Stimulated activated naive B cell treated with anti-CD40 and anti-IgM and Interleukin-4, amounts not matched to agents 10 μg/mL and 1 μg/mL and 100 μg/mL, for 72 hours (primary cell): ENCODE measurements at places on chromosomes 7 and 10.
A peak's percentile ranks its signal among the peaks of the same experiment; 100 is the strongest.

DNA sequence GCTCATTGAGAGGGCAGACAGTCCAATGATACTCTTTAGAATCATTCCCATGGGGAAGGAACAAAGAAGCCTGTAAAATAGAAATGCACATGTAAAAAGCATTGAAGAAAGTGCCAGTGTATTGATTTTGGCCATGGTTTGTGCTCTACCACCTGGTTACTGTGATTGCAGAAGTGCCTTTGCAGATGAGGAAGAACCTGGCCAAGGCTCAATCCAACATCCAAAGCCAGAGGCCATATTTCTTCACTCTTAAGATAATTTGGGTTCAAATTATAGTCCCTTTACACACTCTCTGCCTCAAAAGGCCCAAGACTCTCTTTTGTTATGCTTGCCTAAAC lies 122.1 kb downstream of the EGFR start:
- DNase-seq = no peak

DNA sequence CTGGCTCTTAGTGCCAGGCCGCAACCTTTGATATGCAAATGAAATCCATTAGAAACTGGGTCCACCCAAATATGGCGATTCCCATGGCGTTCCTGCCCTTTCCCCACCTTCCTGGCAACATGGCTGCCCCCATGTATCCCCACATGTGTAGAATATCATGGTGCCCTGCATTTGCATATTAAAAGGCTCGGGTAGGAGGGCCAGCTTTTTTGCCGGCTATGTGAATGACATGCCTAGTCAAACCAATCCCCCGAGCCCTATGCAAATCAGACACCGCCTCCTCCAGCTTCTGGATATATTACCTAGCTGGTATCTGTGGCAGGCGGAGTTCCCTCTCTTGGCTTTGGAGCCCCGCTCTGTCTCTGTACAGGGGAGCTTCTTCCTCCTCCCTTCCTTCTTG lies 18.3 kb downstream of the MMS19 start:
- DNase-seq = no peak

GRCh38 chr7:20222219-20222828 lies 5.1 kb upstream of the MACC1 start:
- DNase-seq = no peak

DNA sequence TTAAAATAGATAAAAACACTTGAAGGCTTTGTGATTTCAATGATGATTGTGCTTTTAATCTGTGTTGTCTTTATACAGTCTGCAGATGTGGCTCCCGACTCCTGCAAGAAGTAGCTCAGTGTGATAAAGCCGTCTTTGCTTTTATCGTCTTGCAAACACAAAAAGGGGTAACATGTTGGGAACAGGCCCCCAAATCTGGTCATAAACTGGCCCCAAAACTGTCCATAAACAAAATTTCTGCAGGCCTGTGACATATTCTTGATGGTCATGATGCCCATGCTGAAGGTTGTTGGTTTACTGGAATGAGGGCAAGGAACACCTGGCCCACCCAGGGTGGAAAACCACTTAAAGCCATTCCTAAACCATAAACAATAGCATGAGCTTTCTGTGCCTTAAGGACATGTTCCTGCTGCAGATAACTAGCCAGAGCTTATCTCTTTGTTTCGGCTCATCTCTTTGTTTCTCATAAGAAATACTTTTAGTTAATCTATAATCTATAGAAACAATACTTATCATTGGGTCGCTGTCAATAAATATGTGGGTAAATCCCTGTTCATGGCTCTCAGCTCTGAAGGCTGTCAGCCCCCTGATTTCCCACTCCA lies 14.8 kb upstream of the ZNF485 start:
- DNase-seq = no peak

DNA sequence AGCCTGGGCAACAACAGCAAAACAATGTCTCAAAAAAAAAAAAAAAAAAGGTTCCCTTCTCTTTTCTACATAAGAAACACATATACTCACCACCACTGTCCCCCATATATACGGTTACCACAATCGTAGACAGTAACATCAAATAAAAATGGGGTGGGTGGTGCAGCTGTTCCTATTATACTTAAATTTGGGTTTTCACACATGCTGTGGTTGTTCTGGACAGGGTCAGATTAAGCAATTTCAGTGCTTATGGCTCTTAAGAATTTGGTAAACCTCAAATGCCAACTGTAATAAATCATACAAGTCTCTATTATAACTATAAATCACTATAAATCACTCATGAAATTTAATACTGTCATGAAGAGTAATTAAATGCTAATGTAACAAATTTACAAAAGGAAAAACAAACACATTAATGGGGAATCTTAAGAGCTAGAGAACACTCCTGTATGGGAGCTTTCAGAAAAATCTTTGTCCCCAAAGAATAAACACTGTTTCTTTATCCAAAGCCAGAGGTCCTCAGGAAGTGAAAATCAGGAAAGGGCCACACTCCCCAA lies 143.6 kb downstream of the GLI3 start:
- no peak for DNase-seq

DNA sequence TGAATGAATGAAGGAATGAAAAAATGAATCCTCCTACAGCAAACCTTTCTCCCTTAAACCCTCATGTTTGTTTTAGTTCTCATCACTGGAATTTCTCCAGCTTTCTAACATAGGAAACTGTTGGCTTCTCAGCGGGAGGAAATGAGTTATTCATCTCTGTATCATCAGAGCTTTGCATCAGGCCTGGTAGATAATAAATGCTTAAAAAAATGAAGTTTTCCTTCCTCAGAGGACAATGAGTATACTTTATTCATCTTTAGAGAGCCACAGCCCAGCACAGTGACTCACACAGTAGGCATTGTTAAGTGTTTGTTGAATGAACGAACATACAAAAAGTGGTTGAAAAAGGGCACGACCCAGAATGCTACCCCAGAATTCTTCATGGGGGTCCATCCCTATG lies 62.6 kb downstream of the COL13A1 start:
- no peak for DNase-seq

- peak; percentile 3 for DNase-seq
These were observed 350.2 kb downstream of the GATA3 start for GRCh38 chr10:8404721-8405120.

DNA sequence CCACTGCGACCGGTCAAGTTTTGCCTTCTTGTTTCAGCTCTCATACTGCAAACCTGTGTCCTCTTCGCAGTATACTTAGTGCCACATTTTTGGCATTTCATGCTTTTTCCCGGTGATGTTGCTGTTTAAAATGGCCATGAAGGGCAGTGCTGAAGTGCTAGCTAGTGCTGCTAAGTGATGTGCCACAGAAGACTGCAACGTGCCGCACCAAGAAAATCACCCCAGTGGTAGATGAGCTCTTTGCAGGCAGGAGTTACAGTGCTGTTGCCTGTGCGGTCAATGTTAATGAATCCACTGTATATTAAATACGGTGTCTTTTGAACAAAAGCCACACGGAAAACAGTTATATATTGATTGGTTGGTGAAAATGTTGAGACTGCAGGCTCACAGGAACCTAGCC lies 120.3 kb downstream of the ANLN start:
- DNase-seq = no peak

DNA sequence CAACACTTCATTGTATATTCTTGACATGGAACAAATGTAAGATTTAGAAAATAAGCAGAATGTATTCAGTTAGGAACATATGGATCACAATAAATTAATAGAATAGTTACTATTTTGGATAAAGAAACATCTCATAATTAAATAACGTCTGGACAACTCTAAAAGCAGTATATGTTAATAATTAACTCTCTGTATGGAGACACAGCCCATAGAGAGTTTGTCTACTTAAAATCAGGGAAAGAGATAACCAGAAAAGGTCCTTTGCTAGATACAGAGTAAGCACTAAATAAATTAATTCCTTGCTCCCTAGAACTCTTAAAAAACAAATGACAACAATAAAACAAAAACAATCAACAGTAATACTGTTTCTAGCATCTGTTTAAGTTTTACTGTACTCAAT lies 184.4 kb upstream of the THSD7A start:
- no peak for DNase-seq

GRCh38 chr7:105015390-105015965 lies 1.5 kb downstream of the KMT2E start:
- DNase-seq = no peak

DNA sequence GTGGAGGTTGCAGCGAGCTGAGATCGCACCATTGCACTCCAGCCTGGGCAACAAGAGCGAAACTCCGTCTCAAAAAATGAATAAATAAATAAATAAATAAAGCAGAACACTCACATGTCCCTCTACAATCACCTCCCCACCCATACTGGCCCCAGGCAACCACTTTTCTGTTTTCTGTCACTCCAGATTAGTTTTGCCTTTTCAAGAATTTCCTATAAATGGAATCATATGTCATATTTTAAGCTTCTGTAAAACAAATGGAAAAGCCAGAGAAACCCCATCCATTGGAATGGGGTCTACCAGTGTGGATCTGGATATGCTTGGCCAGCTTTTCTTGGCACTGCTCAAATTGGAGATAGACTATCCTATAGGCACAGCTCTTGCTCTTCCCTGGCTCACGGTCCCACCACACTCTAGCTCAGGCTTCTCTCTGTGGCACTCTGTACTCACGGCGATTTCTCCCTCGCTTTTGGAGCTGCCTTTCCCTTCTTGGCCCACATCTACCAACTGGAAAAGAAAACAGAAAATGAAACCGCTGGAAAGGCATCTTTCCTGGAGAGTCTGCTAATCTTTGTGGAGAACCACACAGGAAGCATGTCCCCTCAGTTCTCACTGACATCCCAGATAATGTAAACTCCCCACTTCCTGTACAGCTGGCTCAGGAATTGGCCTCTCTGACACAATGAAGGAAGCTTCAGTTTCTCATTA lies 210.1 kb downstream of the JCAD start:
- DNase-seq = no peak

GRCh38 chr7:158863611-158864506 lies 7.5 kb downstream of the DYNC2I1 start:
- no peak for DNase-seq

GRCh38 chr10:70549962-70550458 lies 52.5 kb downstream of the PRF1 start:
- peak; percentile 50 for DNase-seq

DNA sequence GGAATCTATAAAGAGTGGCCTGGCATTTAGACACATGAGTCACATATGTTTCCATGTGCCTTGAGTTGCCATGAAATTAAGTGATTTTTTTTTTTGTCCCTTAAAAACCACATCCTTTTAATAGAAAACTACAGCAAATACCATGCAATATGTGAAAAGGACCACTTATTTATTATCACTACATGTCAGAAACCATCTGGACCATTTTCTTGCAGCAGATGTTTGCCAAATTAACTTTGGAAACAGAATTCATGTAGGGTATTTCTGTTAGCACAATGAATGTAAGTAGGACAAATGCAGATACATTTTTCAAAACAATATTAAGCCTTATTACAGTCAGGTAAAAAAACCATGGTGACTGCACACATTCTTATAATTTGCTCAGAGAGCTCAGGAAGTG lies 230.6 kb downstream of the REEP3 start:
- DNase-seq = no peak

DNA sequence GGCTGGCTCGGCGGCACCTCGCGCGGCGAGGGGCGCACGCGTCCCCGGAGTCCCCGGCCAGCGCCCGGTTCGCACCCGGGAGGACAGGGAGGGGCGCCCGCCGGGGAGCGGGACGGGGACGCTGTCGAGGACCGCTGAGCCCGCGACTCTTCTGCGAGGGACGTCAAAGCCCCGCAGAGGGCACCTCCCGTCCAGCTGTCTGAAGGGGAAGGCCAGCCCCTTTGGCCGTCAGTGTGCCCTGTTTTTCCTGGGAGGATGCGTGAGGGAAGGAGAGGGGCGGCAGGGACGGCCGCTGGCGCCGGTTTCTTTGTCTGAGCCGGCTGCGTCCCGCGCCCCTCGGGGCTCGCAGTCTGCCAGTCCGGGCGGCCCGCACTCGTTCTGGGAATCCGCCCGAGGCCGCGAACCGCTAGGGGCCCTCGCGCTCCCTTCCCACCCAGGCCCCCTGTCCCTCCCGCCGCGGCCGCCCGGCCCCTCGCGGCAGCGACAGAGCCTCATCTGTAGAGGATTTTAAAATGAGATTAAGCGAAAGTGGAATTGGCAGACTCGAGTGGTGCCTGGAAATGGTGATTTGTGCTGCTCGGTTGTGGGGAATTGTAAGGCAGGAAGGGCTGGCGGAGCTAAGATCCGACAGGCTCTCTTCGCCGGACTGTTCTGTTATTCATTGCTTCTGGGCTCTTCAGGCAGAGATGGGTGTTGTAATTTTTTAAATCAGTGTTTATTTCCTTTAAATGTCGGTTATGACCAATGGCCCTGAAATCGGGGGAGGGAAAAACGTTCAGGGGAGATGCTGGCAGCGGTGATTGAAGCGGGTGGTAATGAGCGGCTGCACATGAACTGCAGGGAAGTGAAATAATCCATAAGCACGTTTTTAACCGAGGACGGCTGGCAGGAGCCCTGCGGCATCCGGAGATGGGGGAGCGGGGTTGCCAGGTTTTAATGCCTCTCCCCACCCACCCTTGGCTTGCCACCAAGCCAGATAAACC lies 618 bp upstream of the RELN start:
- no peak for DNase-seq

DNA sequence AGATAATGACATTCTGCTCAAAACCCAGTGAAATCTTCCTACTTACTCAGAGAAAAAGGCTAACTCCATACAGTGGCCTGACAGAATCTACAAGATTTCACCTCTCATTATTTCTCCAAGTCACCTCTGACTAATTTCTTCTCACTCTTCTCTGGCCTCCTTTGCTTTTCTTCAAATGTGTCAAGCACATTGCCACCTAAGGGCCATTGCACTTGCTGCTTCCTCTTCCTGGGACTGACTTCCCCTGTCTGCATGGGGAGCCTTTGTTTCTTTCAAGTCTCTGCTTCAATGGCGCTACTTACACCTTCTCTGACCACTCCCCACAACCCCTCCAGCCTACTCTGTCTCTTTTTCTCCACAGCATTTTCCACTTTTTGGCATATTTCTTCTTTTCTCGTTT lies 36.0 kb downstream of the PRTFDC1 start:
- DNase-seq = no peak

DNA sequence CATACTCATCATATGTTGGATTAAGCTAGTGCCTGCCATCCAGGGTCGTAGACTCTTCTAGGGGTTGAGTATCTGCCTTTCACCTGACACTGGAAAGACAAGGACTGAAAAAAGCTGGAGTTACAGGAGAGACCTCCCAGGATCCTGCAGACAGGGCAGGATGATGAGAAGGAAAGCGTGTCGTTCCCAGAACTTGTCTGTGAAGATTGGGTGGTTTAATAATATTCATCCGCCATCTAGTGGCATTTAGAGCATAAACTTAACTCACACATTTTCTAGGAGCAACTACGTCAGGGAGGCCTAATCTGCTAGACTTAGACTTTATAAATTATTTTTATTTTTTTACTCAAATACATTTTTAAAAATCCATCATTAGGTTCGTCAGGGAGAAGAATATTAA lies 59.6 kb downstream of the ADRB1 start:
- no peak for DNase-seq

DNA sequence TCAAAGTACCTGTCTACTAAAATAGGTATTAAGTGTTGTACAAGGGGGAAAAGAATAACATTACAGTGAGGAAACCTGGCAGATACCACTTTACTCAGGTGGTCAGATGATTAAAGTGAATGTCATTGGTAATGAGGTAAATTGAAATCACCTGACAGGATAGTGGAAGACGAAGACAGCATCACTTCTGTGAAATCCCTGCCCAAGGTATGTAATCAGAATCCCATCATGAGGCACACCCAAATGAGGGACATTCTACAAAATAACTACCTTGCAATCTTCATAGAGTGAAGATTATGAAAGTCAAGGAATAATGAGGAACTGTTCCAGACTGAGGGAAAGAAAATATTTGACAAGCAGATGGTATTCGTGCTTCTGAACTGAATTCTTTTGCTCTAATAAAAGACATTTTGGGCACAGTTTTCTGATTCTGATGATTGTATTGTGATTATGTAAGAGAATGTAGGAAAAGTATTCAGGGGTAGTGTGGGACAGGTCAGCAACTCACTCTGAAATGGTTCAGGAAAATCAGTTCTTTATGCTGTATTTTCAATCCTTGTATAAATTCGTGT lies 33.3 kb upstream of the ARMS2 start:
- no peak for DNase-seq
